Anterior cingulate cortex (tissue), 58 donors: ENCODE measurements at places on chromosomes 13 and 19.

DNA sequence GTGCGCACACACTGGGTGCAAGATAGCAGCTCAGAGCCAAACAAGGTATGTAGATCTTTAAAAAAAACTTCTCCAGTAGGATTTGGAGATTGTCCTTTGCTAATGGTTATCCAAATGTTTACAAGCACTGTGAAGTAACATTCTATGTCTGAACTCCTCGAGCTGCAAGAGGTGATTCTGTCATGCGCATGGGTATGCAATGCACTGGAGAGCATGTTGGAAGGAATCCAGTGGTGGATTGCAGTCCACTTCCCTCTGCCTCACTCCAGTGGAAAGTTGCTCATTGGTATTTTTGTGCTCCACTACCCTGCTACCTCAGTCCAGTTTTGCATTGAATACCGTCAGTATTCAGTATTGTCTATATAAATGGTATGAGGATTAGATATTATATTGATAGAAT, 132.1 kb downstream of the ATP8A2 start:
- DNase-seq = no peak

DNA sequence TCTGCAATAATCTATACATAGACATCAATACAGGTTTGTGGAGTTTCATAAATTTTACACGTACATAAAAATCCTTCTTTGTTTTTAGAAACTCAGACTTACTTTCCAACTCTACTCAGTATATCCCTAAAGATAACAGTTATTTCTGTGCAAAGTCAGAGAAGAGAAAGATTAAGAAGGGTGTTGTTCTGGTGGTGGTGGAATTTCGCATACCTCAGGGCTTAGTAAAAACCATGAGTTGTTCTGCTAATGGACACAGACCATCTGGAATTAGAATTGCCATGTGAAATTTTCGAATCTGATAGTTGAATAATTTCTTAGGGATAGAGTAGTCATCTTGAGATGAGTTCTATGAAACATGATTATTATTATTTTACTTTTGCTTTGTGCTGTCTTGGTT, 102.7 kb downstream of the ZAR1L start:
- DNase-seq = no peak

GRCh38 chr19:50313812-50314536, 15.2 kb downstream of the KCNC3 start:
- DNase-seq = no peak

DNA sequence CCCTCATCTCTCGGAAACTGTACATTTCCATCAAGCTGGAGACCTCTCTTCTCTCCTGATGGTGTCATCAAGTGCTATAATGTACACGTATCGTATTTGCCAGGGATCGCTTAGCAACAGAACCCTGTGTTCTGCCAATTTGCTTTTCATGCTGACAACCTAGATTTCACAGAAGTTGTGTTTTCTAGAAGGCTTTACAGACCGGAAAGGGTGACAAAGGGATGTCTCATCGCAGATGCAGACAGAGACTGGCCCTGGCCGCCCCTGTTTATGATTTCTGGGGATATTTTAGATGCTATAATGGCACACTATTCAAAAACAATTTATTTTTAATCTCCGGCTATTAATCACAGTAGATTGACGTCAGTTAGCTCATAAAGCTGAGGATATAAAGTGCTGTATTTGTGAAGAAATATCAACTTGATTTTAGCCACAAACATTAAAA, 291.4 kb downstream of the IRS2 start:
- DNase-seq = no peak
